ENCODE measurements at places on chromosomes 5 and 9. TPM values are rescaled to one million over a fixed set of nuclear protein-coding genes. Genes with fewer than 3 reads are reported as not detected.

ITGA1 gene
- total RNA-seq, result 2.0 TPM

CEL gene
- total RNA-seq, result 0.52 TPM

GMCL2 gene
- total RNA-seq, result not detected

GOLM1 gene
- total RNA-seq, result 115 TPM

LRRC19 gene
- not detected for total RNA-seq

KLHL3 gene
- 0.13 TPM for total RNA-seq

C9orf50 gene
- not detected for total RNA-seq

ARAP3 gene
- 4.6 TPM for total RNA-seq

RMND5B gene
- total RNA-seq, result 23.6 TPM

BNIP1 gene
- 18.7 TPM for total RNA-seq

IL17B gene
- total RNA-seq, result not detected

BARHL1 gene
- total RNA-seq, result 0.03 TPM

SHOC1 gene
- not detected for total RNA-seq

HSPB3 gene
- total RNA-seq, result 0.24 TPM

PCDHB13 gene
- 0.06 TPM for total RNA-seq

SAXO1 gene
- not detected for total RNA-seq

ZNG1C gene
- 66.0 TPM for total RNA-seq

CARD9 gene
- 1.1 TPM for total RNA-seq

SCAI gene
- 1.7 TPM for total RNA-seq

TSLP gene
- total RNA-seq, result not detected

TYRP1 gene
- total RNA-seq, result 0.17 TPM

DOCK8 gene
- total RNA-seq, result 0.51 TPM

TNFSF15 gene
- 0.11 TPM for total RNA-seq

ADAMTS16 gene
- total RNA-seq, result 1.4 TPM
